RKO (cell line): ENCODE measurements at places on chromosomes 12 and 14.

DNA sequence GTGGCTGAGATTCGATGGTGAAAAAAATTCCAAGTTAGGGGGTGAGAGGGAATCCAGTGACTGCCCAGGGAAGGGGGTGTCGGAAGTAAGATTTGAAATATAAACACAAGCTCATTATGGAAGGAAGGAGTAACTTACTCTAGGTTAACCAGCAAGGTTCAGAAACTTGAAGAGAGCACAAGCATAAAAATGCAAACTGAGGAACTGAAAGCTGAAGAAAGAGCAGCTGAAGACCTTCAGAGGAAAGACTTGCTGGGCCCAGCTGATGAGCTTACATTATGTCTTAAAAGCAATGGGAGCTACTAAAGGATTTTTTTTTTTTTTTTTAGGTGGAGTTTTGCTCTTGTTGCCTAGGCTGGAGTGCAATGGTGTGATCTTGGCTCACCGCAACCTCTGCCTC, 189.7 kb upstream of the GRIN2B start:
- DNase-seq, result no peak

- DNase-seq, result no peak
Observed at GRCh38 chr12:482061-482460, 22.3 kb downstream of the B4GALNT3 start.

- no peak for DNase-seq
Observed at GRCh38 chr14:105496831-105497591, 6.0 kb downstream of the TEDC1 start.

DNA sequence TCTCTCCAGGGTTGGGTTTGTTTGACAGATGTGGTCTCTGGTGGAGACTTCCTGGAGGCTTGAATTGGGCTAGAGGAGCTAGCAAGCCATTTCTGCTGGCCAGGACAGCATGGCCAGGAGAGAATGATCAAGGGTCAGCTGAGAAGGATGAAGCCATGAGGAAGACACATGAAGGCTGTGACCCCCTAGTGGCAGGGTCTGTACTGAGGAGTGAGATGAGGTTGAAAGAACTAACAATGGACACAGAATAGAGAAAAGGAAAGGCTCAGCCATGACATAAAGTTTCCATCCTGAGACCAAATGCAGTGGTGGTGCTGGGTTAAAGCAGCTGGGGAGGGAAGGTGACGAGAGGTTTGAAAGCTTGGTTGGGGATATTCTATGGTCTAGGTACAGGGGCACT, 89.9 kb downstream of the NT5DC3 start:
- no peak for DNase-seq

DNA sequence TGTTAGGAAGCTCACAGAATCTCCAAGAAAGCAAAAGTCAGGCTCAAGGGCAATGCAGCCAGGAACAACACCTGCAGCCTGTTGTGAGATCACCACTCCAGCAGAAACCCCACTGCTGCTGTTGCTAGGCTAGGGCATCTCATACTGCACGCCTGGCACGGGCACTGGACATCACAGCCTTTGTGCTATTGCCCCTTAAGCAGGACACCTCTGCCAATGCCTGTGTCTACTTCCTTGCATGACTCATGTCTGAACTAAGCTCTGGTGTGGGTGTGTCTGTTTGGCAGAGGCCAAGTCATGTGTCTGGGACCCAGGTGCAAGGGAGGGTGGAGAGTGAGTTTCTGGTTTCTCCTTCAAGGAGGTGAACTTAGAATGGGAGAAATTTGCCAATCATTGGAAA, 10.0 kb upstream of the DDX47 start:
- DNase-seq, result peak; percentile 91

DNA sequence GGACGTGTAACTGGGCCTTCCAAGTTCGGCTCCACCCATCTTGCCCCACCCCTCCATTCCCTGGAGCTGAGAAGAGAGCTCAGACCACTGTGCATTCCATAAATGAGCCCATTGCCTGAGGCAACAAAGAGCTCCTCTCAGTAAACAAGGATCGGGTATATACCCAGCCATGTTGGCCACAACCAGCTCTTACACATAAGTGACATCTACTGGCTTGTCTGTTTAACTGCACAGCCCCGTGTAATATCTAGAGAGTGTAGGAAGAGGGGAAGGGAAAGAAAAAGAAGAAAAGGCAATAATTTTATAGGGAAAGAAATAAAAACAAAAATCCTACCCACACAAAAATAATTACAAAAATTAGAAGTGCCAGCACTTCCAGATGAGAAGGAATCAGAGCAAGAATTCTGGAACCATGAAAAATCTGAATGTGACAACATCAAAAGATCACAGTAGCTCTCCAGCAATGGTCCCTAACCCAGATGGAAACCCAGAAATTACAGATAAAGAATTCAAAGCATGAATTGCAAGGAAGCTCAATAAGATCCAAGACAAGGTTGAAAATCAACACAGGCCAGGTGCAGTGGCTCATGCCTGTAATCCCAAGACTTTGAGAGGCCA, 308.1 kb downstream of the RPAP3 start:
- DNase-seq, result peak; percentile 47

- DNase-seq, result no peak
Observed at GRCh38 chr12:78120306-78120705, 289.6 kb downstream of the NAV3 start.

DNA sequence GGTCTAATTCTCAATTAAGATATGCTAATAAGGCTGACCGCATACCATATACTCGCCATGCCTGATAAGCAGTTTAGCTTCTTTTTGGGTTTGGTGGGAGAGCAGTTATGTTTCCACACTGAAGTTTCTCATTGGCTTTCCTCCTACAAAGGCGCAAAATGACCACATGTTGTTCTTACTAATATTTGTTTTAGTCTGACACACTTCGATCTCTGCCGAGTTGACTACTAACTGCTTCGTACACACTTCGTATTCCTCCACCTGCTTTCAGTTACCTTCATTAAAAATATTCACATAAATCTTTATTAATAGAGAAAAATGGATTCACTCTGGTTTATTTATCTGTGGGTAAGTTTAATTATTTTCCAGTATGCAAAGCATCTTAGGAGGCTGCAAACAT, 41.7 kb downstream of the EMP1 start:
- DNase-seq, result no peak
